Glutamatergic neuron (in vitro differentiated cells): ENCODE measurements at places on chromosomes 13 and 19. TPM values are rescaled to one million over a fixed set of nuclear protein-coding genes. Genes with fewer than 3 reads are reported as not detected.

The SIGLEC9 gene
- not detected for total RNA-seq

The DENND1C gene
- not detected for total RNA-seq

The SLC6A16 gene
- 6.6 TPM for total RNA-seq

The TRIM13 gene
- total RNA-seq = 43.1 TPM

The IZUMO2 gene
- total RNA-seq = not detected

GRCh38 chr13:102814025-102814607 is 15.2 kb downstream of the BIVM start:
- DNase-seq = no peak

GRCh38 chr19:23415561-23416191 is 20.4 kb upstream of the ZNF91 start:
- DNase-seq = peak; percentile 84

DNA sequence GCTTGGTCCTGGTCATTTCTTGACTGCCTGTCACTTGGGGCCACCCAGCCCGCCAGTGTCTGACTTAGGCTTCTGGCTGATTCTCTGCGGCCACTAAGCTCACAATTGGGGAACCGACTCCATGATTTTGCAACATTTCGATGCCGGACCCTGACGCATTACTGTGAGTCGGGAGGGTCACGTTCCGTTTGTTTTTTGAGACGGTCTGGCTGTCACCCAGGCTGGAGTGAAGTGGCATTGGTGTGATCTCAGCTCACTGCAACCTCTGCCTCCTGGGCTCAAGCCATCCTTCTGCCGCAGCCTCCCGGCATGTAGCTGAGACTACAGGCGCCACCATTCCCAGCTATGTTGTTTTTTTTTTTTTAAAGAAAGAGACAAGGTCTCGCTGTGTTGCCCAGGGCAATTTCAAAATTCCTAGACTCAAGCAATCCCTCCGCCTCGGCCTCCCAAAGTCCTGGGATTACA is 3.2 kb upstream of the ADAT3 start:
- no peak for DNase-seq

GRCh38 chr19:2949939-2950285 is 5.1 kb upstream of the ZNF77 start:
- DNase-seq = no peak

GRCh38 chr13:47220453-47221140 is 323.7 kb upstream of the HTR2A start:
- no peak for DNase-seq

DNA sequence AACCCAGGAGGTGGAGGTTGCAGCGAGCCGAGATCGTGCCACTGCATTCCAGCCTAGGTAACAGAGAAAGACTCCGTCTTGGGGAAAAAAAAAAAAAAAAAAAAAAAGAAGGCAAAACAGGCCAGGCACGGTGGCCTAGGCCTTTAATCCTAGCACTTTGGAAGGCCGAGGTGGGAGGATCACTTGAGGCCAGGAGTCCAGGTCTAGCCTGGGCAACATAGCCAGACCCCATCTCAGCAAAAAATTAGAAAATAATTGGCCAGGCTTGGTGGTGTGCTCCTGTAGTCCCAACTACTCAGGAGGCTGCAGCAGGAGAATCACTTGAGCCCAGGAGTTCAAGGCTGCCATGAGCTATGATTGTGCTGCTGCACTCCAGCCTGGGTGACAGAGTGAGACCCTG is 43.4 kb downstream of the CRTC1 start:
- DNase-seq = no peak

GRCh38 chr19:3225677-3226093 is 1.2 kb downstream of the CELF5 start:
- no peak for DNase-seq

DNA sequence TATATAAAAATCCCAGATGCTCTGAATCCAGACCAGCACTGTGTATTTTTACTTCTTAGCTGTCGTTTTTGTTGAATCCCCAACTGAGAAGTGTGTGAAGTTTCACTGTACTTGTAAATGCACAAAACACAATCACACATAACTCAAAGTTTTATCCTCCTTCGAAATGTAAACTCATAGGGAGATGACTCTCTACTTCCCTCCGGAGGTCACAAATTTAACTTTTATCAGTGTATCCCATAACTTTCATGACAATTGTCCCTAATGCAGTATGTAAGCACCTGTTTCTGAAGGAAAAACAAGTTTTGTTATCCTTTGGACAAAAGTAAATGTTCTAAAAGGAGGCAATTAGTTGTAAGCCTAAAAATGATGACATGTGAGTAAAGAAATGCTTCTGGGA is 665.0 kb upstream of the SLITRK6 start:
- DNase-seq = no peak
